ENCODE measurements at places on chromosomes 3 and 15.

GRCh38 chr3:27976933-27977332 lies 254.8 kb upstream of the EOMES start:
- peak; percentile 8 for DNase-seq

GRCh38 chr15:100190675-100191074 lies 151.1 kb downstream of the ADAMTS17 start:
- DNase-seq = no peak

DNA sequence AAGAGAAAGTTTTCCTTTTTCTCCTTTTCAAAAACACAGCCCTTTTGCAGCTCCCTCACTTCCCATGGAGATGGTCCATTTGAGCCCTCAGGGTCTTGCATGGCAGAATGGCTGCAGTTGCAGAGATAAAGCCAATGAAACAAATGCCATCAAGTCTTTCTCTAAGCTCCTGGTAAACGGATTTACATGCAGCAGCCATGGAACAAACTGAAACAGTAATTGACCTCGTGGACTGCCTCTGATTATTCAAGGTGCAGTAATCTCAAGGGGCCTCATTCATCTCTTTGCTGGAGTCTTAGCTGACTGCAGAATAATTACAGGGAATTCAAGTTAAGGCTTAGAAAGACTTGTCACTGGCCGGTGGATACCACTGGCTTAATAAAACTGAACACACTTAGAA lies 125.1 kb downstream of the SQOR start:
- DNase-seq = no peak

- peak; percentile 8 for DNase-seq
These were observed 627 bp downstream of the NT5DC2 start for GRCh38 chr3:52532838-52533622.

- DNase-seq = no peak
These were observed 10.5 kb downstream of the ITIH4 start for GRCh38 chr3:52819936-52820335.

- no peak for DNase-seq
These were observed 92.9 kb downstream of the TLE3 start for GRCh38 chr15:70004826-70005225.

- no peak for DNase-seq
These were observed 71.9 kb downstream of the FBLN2 start for GRCh38 chr3:13620776-13621365.

GRCh38 chr3:64220161-64220914 lies 4.9 kb downstream of the PRICKLE2 start:
- DNase-seq = peak; percentile 89

DNA sequence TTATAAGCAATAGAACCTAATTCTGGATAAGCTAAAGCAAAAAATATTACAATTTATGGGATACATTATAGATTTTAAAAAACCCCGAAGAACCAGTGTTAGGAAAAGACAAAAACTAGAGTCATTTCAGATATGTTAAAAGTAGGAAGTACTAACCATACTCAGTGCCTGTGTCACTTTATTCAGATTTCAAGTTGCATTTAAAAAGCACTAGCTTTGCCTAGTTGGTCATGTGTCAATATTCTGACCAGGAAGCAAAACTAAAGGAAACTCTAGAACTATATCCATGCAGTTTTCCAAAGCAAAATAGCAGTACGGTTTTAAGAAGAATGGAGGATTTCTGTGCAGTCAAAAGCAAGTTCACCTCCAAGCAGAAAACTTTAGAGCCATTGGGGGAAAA lies 88.4 kb downstream of the RAP2B start:
- no peak for DNase-seq

- peak; percentile 84 for DNase-seq
These were observed 757 bp downstream of the AVEN start for GRCh38 chr15:34038023-34038870.

GRCh38 chr3:4407941-4408340 lies 59.1 kb downstream of the SUMF1 start:
- no peak for DNase-seq

- no peak for DNase-seq
These were observed 142.4 kb downstream of the MAGI1 start for GRCh38 chr3:65896321-65896720.

- no peak for DNase-seq
These were observed 174.8 kb downstream of the CHDH start for GRCh38 chr3:53671192-53671960.

GRCh38 chr3:62727536-62727935 lies 147.7 kb downstream of the CADPS start:
- DNase-seq = peak; percentile 69

DNA sequence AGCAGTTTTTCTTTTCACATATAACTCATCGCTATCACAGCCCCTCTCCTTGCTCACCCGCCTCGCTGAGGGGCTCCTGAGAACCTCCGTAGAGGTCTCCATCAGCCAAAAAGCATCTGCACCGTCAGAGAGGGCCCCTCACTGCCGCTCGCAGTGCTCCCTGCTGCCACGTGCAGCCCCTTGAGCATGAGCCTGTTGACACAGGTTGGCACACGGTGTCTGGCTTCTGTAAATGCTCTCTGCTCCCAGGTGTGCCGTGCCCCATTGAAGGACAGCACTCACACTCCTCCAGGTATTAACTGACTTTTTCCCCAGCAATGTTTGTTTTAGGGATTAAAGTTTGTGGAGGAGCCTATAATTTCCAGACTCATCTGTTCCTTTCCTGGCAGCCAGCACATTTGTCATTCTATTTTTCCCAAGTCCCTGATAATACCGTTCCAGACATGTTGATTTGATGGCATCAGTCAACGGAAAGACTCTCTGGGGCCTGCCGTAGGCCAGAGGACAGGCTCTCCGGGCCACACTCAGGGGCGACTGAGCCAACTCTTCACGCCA lies 2.1 kb upstream of the FURIN start:
- DNase-seq = no peak

- no peak for DNase-seq
These were observed 143.0 kb downstream of the FMN1 start for GRCh38 chr15:33051528-33051927.

DNA sequence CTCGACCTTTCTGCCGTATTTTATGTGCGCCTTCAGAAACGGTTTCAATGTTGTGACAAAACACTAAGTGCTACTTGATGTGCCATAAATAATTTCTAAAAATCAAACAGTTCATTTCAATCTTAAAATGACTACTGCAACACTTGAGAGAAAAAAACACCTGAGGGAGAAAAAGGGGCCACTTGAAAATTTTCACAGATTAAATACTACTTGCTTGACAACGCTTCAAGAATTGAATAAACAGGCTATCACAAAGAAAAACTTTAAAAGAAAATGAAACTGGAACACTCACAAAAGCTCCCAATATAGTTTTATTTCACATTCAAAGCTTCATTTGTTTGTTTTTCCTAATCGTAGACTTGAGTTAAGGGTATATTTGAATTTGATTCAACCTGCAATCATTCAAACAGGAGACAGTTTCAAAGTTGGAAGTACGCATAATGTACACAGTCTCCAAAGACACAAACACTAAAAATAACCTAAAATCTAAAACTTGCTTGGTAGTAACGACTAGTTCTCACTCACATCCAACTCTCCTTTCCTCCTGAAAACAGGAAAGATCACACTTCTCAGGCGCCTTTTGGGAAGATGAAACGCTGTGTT lies 380.7 kb downstream of the ERC2 start:
- no peak for DNase-seq

GRCh38 chr15:37375519-37375918 lies 275.2 kb upstream of the MEIS2 start:
- DNase-seq = peak; percentile 22

- DNase-seq = peak; percentile 48
These were observed 14.2 kb downstream of the CCNL1 start for GRCh38 chr3:157145606-157146322.

DNA sequence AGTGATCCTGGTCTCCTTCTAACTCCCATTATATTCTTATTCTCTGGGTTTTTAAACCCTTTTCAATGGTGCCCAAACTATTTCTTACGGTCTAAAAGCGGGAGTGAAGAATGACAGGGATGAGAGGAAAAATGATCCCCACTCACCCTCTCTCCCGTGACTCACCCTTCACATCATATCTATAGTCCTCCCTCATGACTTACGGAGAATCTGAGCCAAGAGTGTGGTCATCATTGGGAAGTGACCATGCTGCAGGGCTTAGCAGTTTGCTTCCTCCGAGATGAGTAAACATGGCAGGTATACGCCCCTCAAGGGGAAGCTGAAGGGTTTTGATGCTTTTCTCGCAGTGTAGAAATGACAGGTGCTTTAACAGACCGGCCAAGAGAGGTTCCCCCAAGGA lies 274.0 kb downstream of the RYR3 start:
- peak; percentile 3 for DNase-seq

- peak; percentile 35 for DNase-seq
These were observed at the start of gene FGF12 for GRCh38 chr3:192727032-192727847. TSS of gene FGF12 (minus strand) at chr3:192727541.

DNA sequence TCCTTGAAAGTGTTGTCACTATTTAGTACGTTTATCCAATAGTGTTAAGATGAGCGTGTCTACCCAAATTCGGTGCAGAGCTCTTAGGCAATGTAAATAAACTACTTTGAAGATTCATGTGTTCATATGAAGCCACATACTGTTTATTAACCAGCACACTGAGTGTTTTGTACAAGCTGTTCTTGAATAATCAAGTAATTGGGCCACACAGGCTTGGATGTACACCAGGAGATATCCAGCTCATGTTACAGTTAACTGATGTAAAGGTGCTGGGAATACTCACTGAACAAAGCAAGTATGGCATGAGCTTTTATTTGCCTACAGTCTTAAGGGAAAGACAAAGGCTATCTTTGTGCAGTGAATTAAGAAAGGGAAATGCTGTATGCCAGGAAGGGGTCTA lies 632 bp upstream of the DHX36 start:
- DNase-seq = no peak

- no peak for DNase-seq
These were observed 2.3 kb upstream of the TGFBR2 start for GRCh38 chr3:30604093-30604492.

GRCh38 chr3:108474581-108474980 lies 35.8 kb downstream of the MYH15 start:
- peak; percentile 78 for DNase-seq

DNA sequence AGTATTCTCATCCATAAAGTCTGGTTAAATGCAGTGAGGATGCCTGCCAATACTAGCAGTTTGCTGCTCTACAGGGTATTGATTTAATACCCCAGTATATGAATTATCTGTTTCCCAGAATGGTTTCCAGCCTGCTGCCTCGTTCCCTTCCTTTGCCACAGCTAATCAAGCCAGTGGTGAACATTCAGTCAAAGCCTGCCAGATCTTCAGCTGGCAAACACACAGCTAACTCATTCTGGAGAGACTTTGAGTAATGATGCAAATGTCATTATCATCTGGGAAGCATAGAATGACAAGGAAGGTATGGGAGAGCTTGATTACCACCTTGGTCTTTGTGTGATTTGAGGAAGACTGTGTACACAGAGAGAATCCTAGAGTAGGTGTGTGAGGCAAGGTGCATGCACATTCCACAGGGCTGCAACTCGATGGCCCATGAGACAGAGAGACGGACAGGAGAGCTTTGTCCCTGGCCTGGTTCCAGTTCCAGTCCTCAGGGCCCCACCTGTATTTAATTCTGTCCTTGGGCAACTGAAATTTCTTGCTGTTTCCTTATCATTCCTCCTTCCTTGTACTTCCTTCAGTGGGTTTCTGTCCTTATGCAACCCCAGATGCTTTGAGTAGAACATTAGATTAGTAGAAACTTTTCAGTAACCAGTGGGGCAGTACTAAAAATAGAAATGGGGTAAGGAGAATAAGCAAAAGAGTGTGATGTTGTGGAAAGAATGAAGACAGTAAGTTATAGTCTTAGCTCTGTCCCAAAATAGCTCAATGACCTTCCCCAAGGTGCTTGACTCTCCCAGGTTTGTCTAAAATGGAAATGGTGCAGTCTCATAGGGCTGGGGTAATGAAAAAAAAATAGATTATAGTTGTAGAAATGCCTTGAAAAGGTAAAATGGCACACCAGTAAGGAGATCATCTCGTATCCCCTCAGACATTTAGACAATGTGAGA lies 72.5 kb downstream of the MITF start:
- DNase-seq = no peak

DNA sequence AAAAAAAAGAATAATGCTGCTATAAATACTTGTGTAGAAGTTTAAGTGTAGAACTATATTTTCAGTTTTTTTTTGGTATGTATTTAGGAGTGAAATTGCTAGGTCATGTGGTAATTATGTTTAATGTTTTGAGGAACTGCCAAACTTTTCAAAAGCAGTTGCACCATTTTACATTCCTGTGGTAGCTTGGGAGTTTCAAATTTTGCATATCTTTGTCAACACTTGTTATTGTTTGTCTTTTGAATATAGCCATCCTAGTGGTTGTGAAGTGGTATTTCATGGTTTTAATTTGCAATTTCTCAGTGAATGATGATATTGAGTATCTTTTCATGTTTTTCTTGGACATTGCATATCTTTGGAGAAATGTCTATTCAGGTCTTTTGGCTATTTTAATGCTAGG lies 30.4 kb downstream of the SKIL start:
- DNase-seq = peak; percentile 46

- DNase-seq = peak; percentile 35
These were observed 380.4 kb upstream of the PROK2 start for GRCh38 chr3:72165317-72165716.

GRCh38 chr3:149808209-149808829 lies 4.7 kb upstream of the RNF13 start:
- peak; percentile 81 for DNase-seq

DNA sequence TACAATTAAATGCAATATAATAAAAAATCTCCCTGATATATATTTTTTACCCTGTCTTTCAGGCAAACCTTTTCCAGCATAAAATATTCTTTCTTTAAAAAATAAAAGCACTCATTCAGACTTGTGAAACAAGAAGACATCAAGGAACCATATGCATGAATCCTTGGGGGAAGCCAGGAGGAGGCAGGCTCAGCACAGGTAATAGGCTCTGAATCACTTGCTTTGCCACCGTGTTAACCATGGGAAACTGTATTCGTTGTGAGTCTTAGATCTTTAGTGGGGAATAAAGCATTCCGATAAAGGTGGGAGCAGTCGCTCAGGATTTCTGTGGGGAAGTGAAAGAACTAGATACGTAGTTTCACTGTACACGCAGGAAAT lies 42.4 kb downstream of the FBN1 start:
- no peak for DNase-seq

- no peak for DNase-seq
These were observed 80.2 kb downstream of the BOC start for GRCh38 chr3:113291572-113291971.

DNA sequence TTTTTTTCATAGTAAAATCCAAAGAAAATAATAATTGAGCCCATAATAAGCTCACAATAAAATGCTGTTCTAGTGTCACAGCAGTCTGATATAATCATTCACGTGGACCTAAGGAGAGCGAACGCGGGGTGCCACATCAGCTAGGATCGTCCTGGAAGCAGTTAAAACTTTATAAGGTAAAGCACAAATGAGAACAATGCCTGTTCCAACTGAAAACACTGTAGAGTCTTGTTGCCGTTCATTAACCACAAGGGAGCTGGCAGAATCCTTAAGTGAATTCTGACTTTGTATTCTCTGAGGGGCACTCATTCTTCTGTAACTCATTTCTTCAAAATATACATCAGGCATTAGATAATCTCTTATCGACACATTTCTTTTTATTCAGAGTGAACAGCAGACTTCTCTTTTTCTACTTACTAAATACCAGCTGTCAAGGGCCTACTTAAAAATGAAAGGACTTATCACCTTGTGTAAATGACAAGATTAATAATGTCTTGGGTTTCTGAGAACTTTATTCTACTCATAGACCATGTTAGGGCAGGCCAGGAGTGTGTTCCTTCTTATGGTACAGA lies 524.6 kb downstream of the MECOM start:
- no peak for DNase-seq
